ENCODE measurements at places on chromosomes 3 and 15.

GRCh38 chr15:31503256-31503655 lies 176.6 kb downstream of the KLF13 start:
- DNase-seq, result no peak

- DNase-seq, result no peak
Measured at GRCh38 chr15:64052925-64053491, 6.7 kb upstream of the DAPK2 start.

- DNase-seq, result no peak
Measured at GRCh38 chr3:141100531-141101320, 49.6 kb downstream of the SPSB4 start.

GRCh38 chr3:151599103-151599672 lies 134.5 kb upstream of the AADACL2 start:
- no peak for DNase-seq

GRCh38 chr3:195270817-195271409 lies at the start of gene XXYLT1:
Gene XXYLT1, minus strand, starts transcription at chr3:195271159. Its CDS starts 101 bp downstream, at chr3:195271058.
- peak; percentile 91 for DNase-seq

DNA sequence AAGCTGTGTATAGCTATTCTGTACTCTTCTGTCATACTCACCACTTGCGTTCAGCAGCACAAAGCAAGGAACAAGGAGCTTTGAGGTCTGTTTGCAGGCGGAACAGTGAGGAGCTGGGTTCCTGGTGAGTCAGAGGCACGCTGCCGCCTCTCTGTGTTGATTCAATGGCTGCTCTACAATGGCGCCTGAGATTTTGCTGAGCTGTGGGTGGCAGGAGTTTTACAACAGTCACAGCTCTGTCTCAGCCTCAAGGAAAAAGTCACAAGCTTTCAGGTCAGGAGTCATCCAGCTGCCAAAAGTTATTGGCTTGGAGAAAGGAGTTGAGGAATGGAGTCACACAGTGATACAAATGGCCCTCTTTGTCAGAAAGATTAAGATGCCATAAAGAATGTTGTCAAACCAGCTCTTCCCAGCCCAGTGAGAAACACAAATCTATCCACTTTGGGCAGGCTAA lies 98.1 kb downstream of the SSR3 start:
- no peak for DNase-seq

- no peak for DNase-seq
Measured at GRCh38 chr3:108970561-108970960, 16.9 kb upstream of the GUCA1C start.

DNA sequence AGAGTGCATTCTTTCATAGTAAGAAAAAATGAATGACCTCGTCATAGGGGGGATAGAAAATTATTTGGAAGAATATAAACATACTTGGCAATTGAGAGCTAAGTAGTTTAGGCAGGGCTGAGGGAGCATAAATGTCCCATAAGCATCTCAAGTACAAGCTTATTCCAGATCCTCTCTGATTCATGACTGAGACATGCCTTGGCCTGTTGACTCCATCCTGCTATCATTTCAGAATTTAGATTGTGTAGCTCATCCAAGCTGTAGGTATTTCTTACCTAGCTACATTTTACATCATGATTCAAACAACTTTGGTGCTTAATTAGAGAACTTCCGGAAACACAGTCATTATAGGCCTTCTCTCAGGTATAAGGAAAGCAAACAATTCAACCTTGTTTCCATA lies 12.3 kb downstream of the POGLUT1 start:
- no peak for DNase-seq

- no peak for DNase-seq
Measured at GRCh38 chr15:36499412-36500389, 79.7 kb upstream of the CDIN1 start.

GRCh38 chr3:42996633-42997075 lies 17.5 kb downstream of the GASK1A start:
- no peak for DNase-seq

- no peak for DNase-seq
Measured at GRCh38 chr3:187261541-187261969, 30.0 kb downstream of the MASP1 start.

DNA sequence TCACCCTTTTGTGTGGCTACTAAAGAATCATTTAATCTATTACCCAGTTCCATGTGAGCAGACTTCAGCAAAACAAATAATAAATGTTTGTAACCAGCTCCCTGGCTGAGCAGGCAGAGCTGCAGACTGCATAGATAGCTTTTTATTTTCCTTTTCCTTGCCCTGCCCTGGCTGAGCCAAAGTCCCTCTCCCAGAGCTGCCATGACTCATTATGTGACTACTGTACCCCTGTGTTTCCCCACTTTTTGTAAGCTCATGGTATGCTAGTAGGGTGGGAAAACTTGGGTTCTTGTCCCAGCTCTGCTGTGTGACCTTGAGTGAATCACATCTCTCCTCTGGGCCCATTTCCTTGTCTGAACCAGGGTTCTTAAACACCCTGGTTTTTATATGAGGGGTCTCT lies 127.5 kb downstream of the CLSTN2 start:
- DNase-seq, result no peak

GRCh38 chr15:42931702-42932486 lies 11.3 kb upstream of the TTBK2 start:
- no peak for DNase-seq

- DNase-seq, result no peak
Measured at GRCh38 chr3:165503825-165504224, 307.6 kb upstream of the SLITRK3 start.

DNA sequence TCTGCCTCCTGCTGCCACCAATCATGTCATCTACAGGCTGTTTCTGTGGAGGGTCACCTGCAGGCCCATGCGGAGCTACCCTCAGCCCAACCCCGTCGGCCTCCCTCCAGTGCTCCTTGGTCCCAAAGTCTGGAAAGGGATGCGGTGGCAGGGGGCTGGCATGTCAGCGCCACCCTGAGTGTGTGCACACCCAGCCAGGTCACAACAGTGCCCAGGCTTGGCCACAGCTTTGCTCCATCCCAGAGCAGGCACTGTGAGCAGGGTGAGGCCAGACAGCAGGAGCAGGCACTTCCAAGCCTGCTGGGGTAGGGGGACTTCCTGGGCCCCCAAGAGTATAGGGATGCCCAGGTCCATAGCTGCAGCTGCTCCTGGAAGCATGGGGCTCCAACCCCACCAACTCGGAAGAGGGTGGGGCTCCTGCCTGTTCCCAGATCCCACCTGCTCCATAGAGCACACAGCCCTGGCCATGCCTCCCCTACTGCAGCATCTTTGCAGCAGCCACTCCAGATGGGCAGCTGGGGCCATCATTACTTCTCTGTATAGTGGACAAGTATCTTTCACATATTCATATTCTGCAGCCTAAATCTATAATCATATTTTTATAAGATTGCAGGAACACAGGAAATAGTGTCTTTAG lies 109.3 kb downstream of the CBLB start:
- no peak for DNase-seq

- DNase-seq, result no peak
Measured at GRCh38 chr3:106302451-106303221, 433.8 kb upstream of the CBLB start.

GRCh38 chr3:196159952-196160804 lies 51.0 kb downstream of the ZDHHC19 start:
- DNase-seq, result no peak

DNA sequence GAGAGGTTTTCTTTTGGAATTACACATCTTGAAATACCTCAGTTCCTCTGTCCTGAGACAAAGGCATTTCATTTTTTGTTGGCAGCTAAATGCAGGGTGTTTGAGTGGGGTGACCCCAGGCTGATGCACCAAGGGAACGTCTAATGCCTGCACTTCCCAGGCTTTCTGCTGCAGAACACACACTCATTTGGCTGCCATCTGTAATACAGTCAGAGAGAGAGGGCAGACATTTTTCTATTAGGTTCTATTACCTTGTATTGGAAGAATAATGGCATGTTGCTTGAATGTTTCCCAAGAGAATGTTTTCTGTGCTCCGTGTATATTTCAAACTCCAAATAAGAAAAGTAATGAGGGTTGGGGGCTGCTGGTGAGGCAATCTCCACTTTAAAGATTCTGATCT lies 87.1 kb downstream of the PTPRG start:
- no peak for DNase-seq
